ENCODE measurements at places on chromosomes 1 and 21.

DNA sequence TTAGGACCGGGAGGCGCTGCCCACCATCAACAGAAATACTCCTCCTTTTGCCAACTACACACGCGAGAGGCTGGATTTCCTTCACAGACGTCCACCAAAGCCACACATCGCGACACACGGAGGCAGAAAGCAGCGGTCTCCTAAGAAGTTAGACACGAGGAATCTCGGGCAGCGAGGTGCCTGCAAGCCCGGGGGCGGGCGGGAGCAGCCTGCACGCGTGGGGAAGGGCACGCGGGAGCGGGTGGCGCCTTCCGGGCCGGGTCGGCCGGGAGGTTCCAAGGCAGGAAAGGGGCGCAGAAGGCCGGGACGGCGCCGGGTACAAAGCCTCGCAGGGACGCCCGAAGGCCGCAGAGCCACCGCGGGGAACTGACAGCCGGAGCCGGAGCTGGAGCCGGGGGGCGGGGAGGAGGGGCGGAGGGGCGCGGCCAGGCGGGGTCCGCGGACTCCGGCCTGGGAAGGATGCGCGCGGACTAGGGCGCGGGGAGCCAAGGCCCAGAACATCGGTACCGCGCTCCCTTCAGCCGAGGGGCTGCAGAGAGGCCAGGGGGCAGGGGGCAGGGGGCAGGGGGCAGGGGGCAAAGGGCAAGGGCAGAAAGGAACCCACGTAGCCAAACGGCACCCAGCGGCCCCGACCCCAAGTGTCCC lies 722 bp downstream of the NPHP4 start:
- DNase-seq = peak; percentile 57

GRCh38 chr1:201559679-201560162 lies 20.8 kb downstream of the NAV1 start:
- DNase-seq = peak; percentile 89

- no peak for DNase-seq
These were observed 53.0 kb downstream of the CRB1 start for GRCh38 chr1:197320991-197321531.

- DNase-seq = no peak
These were observed 3.5 kb upstream of the ARF1 start for GRCh38 chr1:228079013-228079412.

GRCh38 chr1:234724516-234725176 lies 114.7 kb upstream of the IRF2BP2 start:
- no peak for DNase-seq

- DNase-seq = no peak
These were observed 65.1 kb upstream of the DPT start for GRCh38 chr1:168794057-168794456.

DNA sequence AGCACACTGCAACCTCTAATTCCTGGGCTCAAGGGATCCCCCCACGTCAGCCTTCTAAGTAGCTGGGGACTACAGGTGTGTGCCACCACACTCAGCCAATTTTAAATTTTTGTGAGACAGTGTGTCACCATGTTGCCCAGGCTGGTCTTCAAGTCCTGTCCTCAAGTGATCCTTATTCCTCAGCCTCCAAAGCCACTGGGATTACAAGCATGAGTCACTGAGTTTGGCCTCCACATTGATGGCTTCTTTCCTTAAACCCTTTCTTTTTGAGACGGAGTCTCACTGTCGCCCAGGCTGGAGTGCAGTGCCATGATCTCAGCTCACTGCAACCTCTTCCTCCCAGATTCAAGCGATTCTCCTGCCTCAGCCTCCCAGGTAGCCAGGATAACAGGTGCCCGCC lies 7.6 kb downstream of the KPNA6 start:
- DNase-seq = no peak

GRCh38 chr21:42411197-42411869 lies 7.6 kb downstream of the UBASH3A start:
- peak; percentile 46 for DNase-seq

- no peak for DNase-seq
These were observed 1.3 kb downstream of the SH2D2A start for GRCh38 chr1:156815307-156815826.

DNA sequence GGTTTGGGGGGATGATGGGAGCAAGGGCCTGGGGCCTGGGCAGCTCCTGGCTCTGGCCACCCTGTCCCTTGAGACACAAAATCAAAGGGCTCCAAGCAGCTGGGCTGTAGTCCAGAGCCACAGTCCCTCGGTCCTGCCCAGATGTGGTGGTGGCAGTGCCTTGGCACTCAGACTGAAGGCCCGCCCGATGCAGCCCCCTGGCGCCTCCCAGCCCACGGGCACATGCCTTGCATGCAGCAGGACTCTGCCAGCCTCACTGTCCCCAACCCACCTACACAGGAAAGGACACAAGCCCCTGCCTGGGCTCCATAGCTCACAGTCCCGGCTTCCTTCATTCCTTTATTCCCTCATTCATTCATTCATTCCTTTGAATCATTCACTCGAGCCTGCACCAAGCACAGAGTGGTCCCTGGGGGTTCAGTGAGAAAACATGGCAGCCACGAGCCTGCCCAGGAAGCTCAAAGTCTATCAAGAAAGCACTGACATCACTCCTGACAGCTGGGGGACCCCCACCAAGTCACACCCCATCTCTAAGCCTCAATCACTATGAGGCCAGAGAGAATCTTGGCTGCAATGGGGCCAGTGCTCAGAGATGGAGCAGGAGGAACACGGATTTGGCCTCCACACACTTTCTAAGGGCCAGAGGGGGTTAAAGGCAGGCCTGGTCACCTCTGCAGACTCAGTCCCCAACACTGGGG lies 5.8 kb downstream of the SDC3 start:
- no peak for DNase-seq

DNA sequence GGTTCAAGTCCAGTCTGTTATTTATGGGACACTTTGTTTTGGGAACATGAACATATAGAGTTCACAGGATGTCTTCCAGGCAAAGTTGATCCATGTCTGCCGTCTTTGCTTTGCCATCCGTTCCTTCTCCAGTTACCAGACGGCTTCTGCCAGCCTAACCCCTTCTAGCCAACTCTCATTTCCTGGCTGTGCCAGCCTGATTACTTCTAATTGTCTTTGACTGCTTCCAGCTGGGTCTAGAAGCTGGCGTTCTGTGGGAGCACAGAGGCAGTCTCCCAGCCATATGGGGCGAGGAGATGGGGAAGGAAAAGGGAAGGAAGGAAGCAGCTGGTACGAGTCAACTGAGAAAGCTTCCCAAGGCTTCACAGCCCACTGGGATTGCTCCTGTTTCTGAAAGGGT lies 3.1 kb upstream of the HUNK start:
- no peak for DNase-seq

GRCh38 chr1:225693085-225693696 lies 40.3 kb upstream of the ENAH start:
- DNase-seq = no peak

DNA sequence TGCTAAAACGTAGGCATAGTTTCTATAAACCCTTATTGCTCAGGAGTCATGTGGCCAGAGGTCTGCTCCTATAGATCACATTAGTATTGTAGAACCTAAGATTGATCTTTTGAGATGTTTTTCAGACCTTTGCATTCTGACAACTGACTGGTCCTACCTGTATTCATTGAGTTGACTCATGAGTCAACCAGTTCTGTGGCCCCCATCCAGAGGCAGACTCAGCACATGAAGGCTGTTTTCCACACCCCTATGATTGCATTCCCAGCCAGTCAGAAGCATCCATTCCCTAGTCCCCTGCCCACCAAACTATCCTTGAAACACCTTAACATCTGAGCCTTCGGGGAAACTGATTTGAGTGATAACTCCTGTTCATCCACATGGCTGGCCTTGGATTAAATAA lies 451.7 kb downstream of the SIPA1L2 start:
- no peak for DNase-seq

DNA sequence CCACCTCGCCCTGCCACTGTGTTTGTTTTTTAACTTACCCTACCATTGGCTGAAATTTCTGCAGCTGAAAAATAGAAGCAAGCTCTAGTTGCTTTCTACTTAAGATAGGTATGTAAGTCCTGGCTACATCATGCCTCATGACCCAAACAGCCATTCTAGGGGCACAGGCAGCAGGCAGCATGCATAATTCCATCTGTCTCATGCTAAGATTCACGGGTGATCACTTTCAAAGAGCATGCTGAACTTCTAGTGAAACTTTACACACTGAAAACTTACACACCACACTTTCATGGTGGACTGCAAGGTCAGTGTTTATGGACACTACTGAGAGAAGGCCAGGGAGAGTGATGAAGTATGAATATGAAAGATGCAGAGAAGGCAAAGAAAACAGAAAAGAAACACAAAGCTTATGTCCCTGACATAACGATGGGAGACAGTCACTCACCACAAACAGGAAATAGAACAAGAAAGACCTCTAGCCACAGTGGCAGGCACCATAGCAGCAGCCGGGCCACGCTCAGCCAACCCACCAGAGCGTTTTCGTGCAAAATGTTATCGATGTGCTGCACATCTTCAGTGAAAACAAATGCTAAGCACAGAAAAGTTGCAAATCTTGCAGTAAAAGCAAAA lies 102.3 kb upstream of the TIAM1 start:
- DNase-seq = peak; percentile 29

DNA sequence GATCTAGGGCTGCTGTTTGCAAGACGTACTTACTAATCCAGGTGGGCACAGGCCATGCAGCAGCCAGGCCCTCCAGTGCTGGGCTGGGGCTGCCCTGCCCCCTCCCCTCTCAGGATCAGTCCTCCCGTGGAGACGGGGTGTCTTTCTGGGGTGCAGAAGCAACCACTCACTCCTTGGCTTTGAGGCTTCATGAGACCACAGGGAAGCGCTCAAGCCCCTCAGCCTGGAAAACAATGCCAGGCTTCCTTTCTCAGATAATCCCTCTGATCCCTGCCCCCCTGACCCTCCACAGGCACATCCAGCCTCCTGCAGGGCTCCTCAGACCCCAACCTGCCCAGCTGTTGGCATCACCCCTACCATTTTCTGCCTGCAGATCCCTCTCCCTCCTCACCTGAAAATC lies 13.9 kb upstream of the C2CD2 start:
- no peak for DNase-seq

- no peak for DNase-seq
These were observed 26.6 kb upstream of the FCRL4 start for GRCh38 chr1:157624471-157624870.

GRCh38 chr1:58739856-58740466 lies 40.1 kb upstream of the MYSM1 start:
- peak; percentile 92 for DNase-seq

- DNase-seq = no peak
These were observed 131.5 kb upstream of the FGGY start for GRCh38 chr1:59165353-59165752.

DNA sequence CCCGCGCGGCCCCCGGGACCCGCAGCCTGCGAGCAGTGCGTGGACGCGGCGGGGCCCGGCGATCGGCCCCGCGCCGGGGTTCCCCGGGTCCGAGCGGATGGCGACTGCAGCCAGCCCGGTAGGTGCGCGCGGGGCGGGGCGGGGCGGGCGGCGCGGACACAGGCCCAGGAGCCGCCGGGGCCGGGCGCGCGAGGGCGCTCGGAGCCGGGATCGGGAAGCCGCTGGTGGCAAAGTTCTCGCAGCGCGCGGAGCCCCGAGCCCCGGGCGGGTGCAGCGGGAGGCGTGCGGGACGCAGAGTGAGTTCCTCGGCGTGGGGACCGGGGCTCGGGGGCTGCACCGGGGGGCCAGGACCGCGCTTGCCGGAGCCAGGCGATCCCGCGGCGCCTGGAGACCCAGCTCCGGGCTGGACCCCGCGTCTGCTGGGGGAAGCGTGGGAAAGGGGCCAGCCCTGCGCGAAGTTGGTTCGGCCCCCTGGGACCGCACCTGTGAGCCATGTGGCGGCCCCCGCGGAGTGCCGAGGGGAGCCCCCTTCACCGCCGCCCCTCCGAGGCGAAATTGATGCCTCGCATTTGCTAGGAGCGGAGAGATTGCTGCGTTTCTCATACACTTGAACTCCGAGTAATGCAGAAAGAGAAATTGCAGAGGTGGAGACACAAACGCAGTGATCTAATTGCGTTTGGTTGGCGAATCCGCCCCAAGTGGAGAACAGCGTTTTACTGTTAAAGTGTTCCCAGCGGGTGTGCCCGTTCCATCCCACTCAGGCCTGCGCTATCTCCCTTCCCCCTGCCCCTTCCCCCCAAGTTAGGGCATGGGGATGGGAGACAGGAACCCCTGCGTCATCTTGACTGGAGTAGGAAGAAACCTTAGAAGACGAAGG lies 228.9 kb upstream of the TMEM51 start:
- peak; percentile 41 for DNase-seq

DNA sequence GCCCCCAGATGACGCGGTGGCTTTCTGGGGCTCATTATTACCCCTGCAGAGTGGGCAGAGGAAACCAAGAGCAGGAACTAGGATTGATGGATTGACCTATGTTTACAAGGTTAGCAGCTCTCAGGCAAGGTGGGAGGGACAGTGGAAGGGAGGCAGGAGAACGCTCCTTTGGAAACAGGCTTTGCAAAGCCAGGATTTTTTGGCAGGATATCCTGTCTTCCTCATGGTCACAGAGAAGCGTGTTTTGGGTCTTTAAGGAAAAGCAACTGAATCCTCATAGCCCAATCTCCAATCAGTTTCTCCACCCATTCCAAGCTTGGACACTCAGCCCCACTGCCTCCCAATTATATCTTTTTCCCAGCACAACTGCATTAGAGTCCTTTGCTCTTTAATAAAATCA lies 105.6 kb upstream of the SOD1 start:
- no peak for DNase-seq

DNA sequence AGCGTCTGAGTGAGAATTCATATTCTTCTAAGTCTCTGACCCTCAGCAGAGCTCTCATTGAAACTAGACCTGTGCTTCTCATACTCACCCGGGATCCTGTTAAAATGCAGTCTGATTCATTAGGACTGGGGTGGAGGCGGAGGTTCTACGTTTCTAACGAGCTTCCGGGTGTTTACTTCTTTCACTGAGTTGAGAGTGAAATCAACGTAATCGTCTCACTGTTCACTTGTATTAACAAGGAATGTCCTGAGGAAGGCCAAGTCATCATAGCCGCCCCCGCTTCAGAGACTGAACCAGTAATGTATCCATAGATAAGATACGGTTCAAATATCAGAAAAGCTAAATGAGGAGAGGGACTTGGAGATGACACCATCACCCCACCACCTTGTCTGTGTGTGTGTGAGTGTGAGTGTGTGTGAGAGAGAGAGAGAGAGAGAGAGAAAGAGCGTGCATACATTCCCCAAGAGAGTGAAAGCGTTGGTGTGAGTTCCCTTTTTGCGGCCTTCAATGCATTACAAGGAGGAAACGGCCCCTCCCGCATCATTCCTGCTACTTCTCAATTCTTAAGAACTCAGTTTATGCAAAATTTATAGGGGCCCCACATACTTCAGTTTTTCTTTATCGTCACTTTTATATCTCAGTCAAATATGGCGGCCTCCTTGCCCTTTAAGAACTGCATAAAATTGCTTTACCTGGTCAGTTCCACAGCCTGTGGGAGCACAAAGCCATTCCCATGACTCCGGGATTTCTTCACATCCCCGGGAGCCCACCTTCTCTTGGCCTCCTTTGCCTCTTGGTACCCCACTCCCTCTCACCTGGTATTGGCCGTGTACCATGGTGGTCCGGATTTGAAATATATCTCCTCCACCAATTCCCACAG lies 19.8 kb downstream of the KMO start:
- DNase-seq = peak; percentile 74

All from hematopoietic multipotent progenitor cell treated with erythropoietin and hydrocortisone succinate and interleukin-3 and kit ligand, for 6 days (in vitro differentiated cells).